Kidney capillary endothelial cell (primary cell): ENCODE measurements at places on chromosomes 13 and 19.

GRCh38 chr19:46536391-46536790 lies 40.7 kb upstream of the PNMA8B start:
- DNase-seq: no peak

DNA sequence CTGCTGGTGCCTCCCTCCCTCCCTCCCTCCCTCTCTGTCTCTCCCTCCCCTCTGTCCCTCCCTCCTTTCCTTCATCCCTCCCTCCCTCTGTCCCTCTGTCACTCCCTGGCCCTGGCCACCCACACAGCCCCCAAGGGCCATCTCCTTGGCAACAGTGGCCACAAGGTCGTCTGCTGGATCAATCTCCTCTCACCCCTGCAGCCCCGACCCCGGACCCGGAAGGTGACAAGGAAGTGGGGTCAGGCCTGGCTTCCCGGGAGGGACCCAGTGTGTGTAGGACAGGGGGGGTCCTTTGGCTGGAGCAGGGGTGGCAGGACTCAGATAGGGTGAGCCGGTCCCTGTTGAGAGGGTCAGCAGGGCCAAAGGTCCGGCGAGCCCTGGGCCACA lies 21.9 kb upstream of the TCF3 start:
- no peak for DNase-seq

DNA sequence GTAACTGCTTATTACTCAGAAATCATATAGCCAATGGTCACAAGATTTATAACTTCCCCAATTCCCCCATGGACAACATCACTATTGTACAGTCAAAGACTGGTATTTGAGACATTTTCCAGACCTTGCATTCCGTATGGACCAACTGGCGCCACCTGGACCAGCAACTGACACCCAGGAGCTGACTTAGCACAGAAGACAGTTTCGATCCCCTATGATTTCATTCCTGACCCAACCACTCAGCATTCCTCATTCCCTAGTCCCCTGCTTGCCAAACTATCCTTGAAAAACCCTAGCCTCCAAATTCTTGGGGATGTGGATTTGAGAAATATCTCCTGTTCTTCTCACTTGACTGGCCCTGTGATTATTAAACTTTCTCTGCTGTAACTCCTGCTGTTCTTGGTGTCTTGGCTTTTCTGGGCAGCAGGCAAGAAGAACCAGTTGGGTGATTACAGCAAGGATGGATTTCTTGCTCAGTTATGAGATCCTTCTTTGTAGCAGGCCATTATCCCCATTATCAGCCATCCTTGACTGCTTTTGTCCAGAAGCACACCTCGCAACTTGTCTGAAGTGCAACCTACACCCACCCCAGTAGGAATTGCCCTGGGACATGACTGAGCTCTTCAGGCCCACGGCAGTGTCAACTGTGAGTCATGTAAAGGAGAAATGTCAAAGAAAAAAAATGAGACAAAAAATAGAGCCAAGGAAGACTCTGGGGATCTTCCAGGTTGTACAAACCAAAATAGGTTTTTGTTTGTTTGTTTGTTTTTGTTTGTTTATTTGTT lies 13.7 kb upstream of the MAP3K10 start:
- no peak for DNase-seq

GRCh38 chr19:16061943-16062342 lies 14.4 kb upstream of the TPM4 start:
- no peak for DNase-seq

DNA sequence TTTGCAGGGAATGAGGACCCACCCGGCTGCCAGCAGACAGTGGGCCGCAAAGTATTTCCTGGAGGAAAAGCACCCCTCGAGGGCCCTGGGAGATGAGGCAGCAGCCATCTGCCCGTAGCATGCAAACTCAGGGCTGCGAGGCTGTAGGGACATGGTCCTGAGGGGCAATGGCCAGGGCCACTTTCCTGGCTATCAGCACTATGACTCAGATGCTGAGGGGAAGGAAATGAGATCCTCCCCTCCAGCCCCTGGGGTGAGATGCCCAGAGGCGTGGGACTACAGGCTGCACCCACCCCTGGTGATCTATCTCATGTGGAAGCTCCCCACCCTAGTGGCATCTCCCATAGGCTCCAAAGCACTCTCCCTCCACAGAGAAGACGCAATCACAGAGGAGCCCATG lies 80.1 kb downstream of the SLC7A1 start:
- peak; percentile 20 for DNase-seq

- DNase-seq: no peak
These were observed 61.7 kb downstream of the COLGALT1 start for GRCh38 chr19:17616961-17617806.

GRCh38 chr13:82800391-82800790 lies 1081.9 kb downstream of the SLITRK1 start:
- DNase-seq: no peak

- no peak for DNase-seq
These were observed 938 bp downstream of the JSRP1 start for GRCh38 chr19:2255112-2255845.

DNA sequence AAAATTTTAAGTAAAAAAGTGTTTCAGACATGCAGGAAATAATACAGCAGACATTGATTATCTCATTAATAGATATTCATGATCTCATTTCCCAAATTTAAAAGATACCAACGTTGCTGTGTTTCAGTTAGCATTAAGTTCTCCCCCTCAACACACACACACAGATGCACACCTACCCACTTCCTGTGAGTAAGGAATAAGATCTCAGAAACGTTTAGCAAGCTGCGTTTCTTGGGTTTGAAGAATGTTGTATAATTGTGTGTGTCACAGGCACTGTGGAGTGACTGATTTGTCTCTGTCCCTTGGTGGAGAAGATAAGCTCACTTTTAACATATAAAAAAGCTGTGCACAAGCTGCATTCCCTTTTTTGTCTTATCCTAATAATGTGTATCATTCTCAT lies 196.8 kb downstream of the PDS5B start:
- DNase-seq: no peak

GRCh38 chr13:40271271-40271885 lies 395.1 kb downstream of the FOXO1 start:
- no peak for DNase-seq

- peak; percentile 69 for DNase-seq
These were observed at the start of gene ZNF575 for GRCh38 chr19:43532962-43533545. Gene ZNF575, plus strand, starts transcription at chr19:43533188. Its CDS starts 1,235 bp downstream, at chr19:43534423.

GRCh38 chr19:1066748-1067340 lies at the start of gene ARHGAP45:
Gene ARHGAP45, plus strand, starts transcription at chr19:1067167. Its CDS starts 239 bp downstream, at chr19:1067406.
- peak; percentile 40 for DNase-seq
